BE2C (cell line): ENCODE measurements at places on chromosomes 7 and 10.

GRCh38 chr10:124344266-124344590 is 74.5 kb downstream of the OAT start:
- no peak for DNase-seq

- no peak for DNase-seq
These were observed 61.8 kb downstream of the PYROXD2 start for GRCh38 chr10:98353170-98353569.

DNA sequence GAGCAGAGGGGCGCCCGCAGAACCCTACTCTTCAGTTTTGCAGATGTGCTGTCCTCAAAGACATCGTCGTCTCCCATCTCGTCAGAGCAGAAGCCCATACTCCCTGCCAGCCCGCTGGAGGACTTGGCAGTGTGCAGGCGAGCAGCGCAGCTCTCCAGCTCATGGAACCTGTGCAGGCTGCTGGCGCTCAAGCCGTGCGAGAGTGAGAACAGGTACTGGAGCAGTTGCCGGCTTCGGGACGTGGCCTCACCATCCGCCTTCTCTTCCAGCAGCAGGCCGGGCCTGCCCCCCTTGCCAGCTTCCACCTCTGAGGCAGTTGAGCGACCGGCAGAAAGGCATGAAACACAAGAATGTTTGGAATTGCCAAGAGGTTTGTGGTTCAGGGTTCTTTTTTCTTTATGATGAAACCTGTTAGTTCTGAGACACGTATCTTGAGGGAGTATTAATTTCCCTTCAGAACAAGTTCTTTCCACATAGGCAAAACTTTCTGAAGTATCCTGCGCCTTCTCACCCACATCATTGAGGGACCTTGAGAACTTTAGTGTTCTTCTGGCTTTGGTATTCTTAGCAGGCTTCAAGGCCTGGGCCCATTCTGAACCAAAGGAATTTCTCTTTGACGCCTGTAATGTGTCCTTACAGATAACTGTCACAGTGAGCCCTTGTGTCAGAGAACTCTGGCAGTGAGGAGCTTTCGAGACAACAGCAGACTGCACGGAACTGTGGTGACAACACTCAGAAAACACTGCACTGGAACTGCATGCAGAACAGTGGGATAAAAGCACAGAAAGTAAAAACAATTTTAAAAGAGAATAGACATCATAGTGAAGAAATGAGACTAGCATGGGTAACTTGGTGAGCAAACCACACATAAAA is 89.5 kb downstream of the ALOX5 start:
- DNase-seq = no peak

DNA sequence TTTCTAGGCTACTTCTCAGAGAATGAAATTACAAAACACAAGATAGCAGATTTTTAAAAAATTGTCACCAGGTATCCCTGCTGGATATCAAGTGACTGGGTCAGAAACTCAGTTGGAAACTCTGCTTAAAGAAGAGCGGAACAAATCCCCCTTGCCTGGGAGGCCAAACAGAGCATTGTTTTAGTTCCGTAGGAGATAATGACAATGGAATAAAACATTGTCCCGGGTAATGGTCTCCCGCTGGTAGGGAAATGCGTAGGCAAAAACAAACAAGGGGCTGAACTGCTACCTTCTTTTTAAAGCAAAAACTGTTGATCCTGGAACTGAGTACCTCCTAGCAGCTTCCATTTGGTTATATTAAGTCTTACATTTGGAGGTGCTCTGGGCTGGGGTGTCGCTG is 21.3 kb upstream of the VAX1 start:
- DNase-seq = no peak

DNA sequence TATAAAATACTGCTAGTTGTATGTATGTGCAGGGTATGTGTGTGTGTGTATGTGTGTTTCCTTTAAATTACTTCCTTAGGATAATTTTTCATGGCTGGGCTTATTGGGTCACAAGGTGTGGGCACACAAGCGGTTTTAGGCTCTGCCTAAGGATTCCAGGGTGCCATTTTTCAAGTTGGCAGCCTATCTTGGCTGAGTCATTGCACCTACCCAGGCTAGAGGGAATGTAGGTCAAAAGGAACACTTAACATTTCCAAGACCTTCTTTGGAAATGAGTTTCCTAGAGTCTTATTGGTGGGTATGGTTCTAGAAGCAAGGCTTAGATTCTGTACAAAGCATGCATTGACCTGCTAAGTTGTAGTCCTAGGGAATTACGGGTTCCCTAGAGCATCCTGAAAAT is 642.1 kb downstream of the LRMDA start:
- DNase-seq = no peak

- peak; percentile 46 for DNase-seq
These were observed 159.6 kb downstream of the PARD3 start for GRCh38 chr10:34655286-34656170.

- no peak for DNase-seq
These were observed 64.6 kb downstream of the HGF start for GRCh38 chr7:81705206-81705605.

DNA sequence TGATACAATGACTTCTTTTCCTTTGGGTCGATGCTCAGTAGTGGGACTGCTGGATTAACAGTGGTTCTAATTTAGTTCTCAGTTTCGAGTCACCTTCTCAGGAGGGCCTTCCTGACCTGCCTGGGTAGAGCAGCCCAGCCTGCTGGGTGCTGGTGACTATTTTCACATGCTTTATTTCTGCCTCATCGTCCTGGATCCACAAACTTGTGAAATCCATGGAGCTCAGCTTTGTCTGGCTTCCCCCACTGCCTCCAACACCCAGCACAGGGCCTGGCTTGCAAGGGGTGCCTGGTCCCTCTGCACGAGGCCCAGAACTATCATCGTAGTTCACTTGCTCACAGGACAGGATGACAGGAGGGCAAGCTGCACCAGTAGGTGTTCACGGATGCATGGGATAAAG is 46.9 kb downstream of the SPOCK2 start:
- no peak for DNase-seq

DNA sequence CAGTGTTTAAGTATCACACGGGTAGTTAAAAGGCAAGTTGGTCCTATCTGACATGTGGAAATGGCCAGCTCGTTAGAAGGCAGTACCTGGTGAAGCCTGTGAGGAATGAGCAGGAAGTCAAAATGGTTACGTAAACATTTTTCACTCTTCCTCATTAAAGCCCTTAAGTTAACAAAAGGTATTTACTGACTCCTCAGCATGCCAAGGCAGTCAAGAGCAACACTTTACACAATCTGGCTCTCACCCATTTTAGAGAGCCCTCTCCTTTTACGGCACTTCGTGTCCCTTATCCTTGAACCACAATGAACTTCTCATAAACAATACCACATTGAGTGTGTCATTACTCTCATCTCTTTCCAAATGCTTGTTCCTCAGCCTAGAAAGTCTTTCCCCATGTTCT is 11.0 kb upstream of the RSBN1L start:
- no peak for DNase-seq

DNA sequence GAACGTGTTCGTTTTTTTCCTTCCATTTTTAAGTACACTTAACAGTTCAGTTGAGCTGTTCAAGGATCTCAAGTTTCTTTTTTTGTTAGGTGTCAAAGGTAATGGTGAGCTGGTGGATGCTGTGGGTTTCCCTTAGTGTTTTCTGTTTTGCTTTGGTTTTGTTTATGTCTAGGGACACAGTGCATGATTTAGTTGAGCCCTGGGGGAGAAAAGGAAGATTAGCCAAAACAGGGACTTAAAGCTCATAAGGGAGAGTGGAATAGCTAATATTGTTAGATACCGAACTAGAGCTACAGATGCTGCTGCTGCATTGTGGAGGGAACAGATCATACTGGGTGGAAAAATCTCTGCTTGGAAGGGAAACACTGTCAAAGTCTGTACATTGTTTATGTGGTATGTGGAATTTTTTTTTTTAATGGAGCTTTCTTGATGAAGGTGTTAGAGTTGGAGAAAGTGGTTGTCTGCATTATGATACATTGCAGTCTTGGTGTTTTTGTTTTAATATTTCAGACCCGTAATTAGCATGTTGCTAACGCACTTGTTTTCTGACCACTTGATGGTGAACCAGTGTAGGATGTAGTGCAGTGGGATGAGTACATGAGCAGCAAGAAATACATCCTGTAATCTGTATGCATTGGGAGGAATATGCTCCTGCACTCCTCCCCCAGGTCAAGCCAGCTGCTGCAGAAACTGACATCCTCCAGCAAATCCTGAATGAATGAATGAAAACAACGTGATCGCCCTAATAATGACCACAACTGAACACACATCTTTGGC is 2.1 kb downstream of the GLCCI1 start:
- peak; percentile 45 for DNase-seq
